Epithelial cell of prostate (primary cell): ENCODE measurements at places on chromosomes 2 and 18.

- no peak for DNase-seq
Measured at GRCh38 chr18:394987-395362, 105.5 kb downstream of the COLEC12 start.

GRCh38 chr2:7621018-7621814 lies 704.0 kb downstream of the RNF144A start:
- no peak for DNase-seq

DNA sequence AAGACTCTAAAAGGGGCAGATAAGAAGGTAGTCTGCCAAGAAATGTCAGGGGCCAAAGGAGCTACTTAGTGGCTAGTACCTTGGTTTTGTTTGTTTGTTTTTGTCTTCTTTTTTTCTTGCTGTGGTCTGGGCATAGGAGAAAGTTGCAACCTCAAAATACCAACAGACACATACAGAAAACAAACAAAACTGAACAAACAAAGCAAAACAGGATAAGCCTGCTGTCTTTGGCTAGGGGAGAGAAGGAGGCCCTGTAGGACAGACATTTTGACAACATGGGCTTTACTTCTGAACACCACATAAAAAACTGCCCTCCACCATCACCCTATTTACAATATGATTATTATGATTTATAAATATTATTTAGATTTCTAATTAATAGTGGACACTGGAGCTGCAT lies 460.8 kb downstream of the PTH2R start:
- no peak for DNase-seq

- DNase-seq = no peak
Measured at GRCh38 chr2:190188289-190188688, 125.8 kb upstream of the MSTN start.

- DNase-seq = no peak
Measured at GRCh38 chr2:72136331-72136730, 11.3 kb downstream of the CYP26B1 start.

DNA sequence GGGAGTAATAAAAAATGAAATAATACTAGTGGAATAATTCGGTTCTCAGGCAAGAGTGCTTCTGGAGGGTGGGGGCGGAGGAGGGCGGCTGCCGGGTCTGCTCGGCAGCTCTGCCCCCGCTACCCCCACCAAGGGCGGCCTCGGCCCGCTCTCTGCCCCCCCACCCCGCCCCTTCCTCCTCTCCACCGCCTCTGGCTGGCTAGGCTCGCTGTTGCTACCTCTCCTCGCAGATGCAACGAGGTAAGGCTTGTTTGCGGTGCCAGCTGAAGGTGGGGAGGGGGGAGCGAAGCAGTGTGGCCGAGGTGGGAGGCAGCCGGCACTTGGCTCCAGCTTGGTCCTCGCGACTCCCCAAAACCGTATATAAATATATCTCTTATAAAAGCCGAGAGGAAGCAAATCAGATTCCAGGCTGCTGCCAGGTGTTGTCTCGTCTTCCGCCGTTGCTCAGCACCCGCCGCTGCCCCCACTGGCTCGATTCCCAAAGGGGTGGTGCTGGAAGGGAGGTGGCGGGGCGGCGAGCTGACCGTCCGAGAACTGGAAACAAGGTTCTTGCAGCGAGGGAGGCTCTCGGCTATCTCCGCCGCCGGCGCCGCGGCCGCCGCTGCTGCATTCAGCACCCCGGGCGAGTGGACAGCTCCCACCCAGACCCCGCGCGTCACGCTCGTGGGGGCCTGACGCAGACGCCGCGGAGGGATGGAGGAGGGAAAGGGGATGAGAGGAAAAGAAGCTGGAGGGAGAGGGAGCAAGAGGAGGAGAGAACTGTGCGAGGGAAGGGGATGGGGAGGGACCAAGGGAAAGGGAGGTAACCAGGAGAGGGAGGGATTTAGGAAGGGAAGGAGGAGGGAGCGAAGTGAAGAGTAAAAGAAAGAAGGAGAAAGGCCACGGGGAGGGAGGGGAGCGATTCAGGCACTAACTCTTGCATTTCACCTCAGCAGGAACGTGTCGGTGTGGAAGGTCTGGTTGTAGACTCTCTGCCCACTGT lies at the start of gene MARCHF4:
TSS of gene MARCHF4 (minus strand) at position 763 of the 982 bp plus-strand sequence. CDS start 2,223 bp downstream, outside the sequence.
- DNase-seq = no peak

- DNase-seq = no peak
Measured at GRCh38 chr2:1341404-1342120, 71.7 kb upstream of the TPO start.

GRCh38 chr2:72846171-72847095 lies 20.6 kb upstream of the EXOC6B start:
- no peak for DNase-seq

DNA sequence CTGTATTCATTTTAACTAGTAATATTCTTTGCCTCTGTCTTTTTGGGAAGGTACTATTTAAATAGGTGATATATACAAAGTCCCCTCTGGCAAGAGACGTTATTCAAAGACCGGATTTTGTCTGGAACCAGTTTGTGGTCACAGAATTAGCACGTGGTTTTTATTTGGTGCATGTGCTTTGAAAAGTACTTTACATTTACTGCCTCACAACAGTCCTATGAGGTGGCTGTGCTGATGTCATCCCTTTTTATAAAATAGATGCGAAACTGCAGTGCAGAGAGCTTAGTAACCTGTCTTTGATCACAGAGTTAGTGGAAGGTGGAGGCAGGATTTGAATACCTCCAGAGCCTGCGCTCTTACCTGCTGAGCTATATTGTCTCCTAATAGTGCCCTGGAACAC lies 4.0 kb downstream of the LPIN1 start:
- no peak for DNase-seq

DNA sequence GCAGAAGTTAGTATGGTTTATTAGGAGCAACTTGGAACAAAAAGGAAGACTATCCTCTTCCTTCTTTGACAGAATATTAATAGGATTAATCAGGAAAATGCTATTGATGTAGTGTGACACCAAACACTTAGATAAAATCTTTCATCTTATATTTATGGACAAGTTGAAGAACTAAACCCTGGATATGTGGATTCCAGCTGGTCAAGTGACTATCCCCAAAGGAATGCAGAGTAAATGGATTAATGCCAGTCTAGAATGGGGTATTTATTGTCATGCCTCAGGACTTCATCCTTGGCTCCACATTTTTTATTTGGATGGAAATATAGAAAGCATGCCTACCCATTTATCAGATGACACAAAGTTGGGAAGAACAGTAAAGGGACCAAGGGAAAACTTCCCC lies 124.0 kb upstream of the TTC39C start:
- no peak for DNase-seq

DNA sequence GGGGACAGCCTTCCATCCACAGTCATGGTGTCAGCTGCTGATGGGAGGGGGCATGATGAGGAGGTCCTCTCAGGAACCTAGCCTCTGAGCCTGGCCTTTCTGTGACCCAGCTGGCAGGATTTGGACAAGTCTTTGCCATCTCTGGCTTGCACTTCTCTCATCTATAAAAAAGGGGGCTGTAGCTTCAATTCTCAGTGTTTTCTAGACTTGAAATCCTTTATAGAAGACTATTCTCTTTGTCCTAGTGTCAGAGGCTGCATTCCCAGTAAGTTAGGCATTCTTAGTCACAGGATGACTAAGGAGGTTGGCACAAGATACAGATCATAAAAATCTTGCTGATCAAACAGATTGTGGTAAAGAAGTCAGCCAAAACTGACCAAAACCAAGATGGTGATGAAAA lies 958.5 kb downstream of the CNTNAP5 start:
- DNase-seq = peak; percentile 3

DNA sequence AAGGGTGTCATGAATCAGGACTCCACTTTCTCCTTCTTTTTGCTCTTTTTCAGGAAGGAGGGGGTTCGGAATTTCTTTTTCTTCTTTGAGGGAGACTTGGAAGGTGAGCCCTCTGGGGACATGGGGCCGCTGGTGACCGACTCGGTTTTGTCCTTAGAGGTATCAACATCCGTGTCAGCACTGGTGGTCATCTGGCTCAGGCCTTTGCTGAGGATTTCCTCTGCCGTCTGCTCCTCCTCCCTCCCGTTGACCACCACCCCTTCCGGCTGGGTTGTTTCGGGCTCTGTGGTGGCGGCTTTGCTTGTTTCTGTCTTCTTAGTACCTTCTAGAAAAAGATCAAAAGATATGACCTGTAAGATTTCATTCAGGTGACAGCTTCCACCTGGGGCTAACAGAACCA lies 104.6 kb downstream of the ADD2 start:
- DNase-seq = no peak

GRCh38 chr2:235658351-235659174 lies 164.7 kb downstream of the AGAP1 start:
- no peak for DNase-seq

DNA sequence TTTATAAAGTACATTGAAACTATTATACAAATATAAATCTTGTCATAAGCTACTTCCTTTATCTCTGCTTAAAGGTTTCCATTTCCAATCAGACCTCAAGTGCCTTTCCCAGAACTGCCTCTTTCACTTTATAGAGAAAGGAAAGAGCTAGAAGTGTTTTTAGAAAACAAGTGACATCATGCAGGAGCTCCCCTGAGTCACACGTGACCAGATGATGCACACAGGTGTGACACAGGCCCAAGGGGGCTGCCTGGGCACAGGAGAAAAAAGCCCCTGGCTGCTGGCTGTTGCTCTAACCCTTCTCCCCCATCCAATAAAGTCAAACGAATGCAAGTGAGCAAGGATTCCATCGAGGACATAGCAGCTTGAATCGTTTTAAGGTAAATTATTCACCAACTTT lies 21.4 kb upstream of the SH3BP4 start:
- DNase-seq = no peak

GRCh38 chr2:25960920-25961319 lies 21.4 kb downstream of the KIF3C start:
- no peak for DNase-seq

- no peak for DNase-seq
Measured at GRCh38 chr2:170121689-170122088, 56.3 kb upstream of the MYO3B start.

GRCh38 chr2:109053716-109054115 lies 64.7 kb upstream of the EDAR start:
- no peak for DNase-seq

DNA sequence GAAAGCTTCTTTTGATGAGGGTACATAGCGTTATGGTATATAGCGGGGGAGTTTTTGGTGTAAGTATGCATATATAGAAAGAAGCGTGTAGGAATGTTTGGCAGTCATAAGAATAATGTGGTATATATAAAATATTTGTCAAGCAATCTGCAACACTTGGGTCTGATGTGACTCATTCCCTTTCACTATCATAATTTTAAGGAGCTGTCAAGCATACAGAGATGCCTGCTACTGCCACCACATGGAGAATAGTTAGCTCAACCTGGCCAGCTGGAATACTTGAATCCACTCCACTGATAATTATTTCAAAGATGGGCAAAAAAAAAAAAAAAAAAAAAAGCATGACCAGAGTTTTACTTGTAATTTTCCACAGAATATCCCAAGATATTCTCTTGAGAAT lies 559.8 kb upstream of the REG3G start:
- no peak for DNase-seq

- no peak for DNase-seq
Measured at GRCh38 chr2:20961858-20962257, 82.0 kb downstream of the APOB start.

DNA sequence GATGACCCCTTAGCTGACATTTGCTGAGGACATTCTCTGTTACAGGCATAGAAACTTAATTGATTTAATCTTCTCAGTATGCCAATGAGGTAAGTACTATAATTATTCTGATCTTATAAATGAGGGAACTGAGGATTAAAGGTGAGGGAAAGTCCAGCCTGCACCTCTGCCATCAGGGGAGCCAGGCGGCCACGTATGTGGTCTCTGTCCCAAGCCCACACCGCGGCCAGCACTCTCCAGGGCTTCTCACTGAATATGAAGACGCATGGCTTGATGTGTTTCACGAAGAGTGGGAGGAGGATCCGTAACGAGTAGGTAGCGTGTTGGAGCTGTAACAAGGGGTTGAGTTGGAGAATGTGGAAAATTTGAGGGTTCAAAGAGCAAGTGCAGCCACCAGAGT lies 154.4 kb downstream of the TMEM18 start:
- no peak for DNase-seq

DNA sequence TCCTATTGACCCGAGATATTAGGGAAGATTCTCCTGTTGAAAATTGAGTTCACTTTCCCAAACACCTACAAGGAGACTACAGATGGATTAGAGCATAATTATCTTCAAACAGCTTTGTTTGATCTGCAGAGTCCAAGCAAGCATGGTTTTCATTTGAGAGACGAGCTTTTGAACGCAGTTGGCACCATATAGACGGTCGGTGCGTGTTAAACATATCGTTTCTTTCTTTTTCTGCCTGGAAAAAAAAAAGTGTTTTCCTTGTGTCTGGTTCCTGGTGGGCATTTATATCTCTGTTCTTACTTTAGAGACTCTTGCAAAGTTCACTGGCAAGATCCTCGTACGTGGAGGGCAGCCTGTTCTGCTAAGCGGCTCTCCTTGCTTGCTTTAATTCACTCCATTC lies 248.9 kb downstream of the TMEM182 start:
- no peak for DNase-seq

- peak; percentile 58 for DNase-seq
Measured at GRCh38 chr2:145797692-145798091, 1277.8 kb upstream of the ZEB2 start.

DNA sequence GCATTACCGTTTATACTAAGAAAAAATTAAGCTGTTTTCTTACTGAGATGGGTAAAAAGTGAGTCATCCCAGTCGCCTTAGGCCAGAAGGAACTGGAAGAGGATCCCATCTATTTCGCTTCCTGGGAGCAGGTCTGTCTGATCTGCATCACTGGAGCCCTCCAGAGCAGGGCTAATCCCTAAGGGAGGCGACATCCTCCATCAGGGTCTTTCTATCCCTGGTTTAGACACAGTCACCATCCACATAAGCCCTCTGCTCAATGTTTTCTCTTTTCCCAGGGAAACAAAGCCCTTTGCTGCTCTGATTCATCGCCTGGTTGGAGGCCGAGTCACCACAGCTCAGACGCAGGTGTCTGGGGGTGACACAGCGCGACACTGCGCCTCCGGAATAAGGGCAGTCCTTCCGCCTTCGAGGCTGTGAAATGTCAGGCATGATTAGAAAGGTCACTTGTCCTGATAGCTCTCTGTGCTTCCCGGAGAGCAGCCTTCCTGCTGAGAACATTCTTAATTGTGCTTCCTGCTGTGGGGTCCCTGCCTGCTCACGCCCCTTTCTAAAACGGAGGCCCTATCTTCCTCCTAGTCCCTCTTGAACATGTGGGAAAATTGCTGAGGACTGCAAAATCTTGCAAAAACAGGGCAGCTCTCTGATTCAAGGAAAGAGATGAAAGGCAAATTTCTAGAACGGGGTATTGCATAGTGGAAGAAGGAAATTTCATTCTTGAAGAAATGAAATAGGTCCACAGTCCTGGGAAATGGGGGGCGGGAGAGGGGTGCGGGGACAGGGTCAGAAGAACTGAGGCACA lies 56.3 kb downstream of the MARCHF4 start:
- no peak for DNase-seq
